GF-D8 (cell line): ENCODE measurements at places on chromosomes 3 and 15.

DNA sequence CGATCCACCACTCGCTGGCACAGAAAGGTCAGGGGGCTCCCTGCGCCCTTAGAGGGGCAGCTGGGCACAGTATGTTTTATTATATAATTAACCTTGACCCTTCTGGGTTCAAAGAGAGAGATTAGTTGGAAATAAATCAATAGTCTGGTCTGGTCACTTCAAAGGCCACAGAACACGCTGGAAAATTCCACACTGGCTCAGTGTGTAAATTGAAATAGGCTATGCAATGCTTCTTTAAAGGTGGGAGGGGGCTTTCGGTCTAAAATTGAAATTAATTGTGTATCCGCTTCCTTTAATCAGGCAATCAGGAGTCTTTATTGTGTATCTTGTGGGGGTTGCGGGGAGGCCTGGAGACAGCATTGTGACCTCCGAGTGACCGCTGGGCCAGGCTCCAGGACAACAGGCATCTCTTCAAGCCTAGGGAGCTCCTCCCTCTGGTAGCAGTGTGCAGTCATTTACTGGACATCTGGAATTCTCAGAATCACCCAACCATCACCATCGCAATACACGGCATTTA is 8.0 kb downstream of the RNU5B-1 start:
- no peak for DNase-seq

DNA sequence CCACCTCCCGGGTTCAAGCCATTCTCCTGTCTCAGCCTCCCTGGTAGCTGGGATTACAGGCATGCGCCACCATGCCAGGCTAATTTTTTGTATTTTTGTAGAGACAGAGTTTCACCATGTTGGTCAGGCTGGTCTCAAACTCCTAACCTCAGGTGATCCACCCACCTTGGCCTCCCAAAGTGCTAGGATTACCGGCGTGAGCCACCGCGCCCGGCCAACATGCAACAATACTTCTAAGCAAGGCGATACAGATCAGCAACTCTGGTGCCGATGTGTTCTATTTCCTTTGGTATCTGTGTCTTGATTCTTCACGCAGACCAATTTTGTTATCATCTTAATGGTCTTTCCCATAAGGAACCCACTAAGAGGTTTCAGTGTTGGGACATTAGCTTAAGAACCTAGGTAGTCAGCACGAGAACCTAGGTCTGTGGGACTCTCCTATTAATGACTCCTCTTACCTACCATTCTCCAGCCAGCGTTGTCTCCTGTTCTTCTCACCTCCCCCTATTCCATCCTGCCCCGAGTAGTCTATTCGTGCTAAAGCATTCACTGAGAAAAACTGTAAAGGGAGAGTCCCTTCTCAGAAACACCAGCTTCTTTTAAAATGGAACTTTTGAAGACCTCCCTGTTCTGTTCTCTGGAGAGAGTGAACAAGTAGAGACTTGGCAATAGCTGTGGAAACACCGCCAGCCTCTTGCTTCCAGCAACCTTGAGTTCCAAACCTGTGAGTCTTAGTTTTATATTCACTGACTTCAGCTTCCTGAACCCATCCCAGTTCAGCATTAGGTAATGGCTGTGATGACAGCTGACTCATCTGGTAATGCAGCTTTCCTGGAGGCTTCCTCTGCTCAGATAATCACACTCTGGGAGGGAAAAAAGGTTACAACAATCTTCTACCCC is 61.2 kb downstream of the TSC22D2 start:
- DNase-seq = no peak

DNA sequence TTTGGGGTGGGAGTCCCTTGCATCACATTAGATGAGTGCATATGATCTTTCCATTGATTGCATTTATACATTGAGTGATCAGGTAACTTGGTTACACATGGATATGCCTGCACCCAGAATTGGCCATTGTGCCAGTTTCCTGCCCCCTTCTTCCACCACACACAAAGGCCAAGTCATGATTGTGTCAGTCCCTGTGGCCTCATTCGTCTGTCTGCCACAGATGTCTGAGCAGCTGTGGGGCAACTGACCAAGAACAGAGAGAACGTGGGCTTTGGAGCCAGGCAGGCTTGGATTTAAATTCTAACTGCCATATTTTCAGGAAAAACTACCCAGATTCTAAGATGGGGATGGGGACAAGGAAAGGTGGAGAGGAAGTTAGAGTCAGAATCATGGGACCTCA is 27.0 kb downstream of the CCNL1 start:
- no peak for DNase-seq

DNA sequence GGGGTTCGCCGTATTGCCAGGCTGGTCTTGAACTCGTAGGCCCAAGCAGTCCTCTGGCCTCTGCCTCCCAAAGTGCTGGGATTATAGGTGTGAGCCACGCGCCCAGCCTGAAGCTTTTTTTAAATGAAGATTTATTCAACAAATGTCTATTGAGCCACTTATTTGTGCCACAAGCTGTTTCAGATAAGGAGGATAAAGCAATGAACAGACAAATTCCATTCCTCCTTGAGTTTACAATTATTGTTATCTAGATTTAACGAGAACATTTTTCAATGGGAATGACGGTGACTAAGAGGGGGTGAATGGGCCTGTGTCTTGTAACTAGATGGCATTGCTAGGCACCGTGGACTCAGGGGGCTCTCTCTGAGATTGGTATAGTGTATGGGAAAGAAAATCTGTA is 10.2 kb downstream of the PPARG start:
- DNase-seq = no peak

GRCh38 chr3:41073190-41073589 is 126.1 kb upstream of the CTNNB1 start:
- DNase-seq = no peak

- DNase-seq = no peak
These were observed 116.1 kb downstream of the KLF13 start for GRCh38 chr15:31442699-31443111.

DNA sequence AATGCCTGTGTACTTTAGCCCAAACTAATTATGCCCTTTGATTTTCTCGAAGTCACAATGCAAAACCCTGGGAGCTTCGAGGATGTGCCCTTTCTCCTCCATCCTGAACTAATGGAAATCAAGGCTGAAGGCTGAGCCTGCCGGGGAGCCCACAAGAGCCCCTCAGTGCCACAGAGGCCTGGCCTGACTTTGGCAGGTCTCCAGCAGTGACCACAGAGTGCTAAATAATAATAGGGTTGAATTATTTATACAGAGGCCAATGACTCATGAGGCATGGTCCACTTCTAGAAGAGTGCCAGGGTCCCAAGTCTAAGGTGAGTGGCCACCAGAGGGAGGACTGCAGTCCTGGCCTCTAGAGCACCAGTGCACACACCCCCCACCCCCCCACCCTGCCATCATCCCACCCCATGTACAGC is 19.1 kb upstream of the GLCE start:
- DNase-seq = no peak

DNA sequence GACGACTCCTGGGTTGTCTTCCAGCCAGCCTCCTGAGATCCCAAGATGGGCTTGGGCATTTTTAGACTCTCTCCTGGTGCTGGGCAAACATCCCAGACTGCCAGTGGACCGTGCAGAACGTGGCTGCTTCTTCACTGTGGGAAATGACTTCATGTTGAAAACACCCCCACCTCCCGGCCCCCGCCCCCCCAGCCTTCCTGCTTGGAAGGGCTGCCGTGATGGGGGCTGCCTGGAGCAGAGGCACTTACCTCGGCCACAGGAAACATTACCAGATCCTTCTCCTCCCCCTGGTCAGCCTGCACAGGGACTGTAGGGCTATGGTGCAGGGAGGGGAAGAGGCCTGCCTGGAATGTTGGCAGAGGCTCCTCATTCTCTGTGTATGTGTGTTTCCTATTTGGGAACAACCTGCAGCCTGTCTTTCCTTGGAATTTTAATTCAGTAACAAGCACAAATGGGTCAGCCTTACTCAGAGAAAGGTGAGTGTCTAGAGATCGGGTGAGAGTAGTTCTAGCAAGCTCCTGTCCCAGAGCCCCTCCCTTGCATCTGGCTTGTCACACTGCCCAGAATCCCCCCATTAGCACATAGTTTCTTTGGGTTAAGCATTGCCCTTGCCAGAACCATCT is 90.8 kb downstream of the ANP32A start:
- no peak for DNase-seq

GRCh38 chr3:192923731-192924130 is 6.1 kb upstream of the MB21D2 start:
- DNase-seq = no peak

GRCh38 chr3:156691920-156692319 is 17.5 kb downstream of the TIPARP start:
- DNase-seq = no peak

GRCh38 chr3:195139876-195140240 is 131.1 kb downstream of the XXYLT1 start:
- DNase-seq = no peak

DNA sequence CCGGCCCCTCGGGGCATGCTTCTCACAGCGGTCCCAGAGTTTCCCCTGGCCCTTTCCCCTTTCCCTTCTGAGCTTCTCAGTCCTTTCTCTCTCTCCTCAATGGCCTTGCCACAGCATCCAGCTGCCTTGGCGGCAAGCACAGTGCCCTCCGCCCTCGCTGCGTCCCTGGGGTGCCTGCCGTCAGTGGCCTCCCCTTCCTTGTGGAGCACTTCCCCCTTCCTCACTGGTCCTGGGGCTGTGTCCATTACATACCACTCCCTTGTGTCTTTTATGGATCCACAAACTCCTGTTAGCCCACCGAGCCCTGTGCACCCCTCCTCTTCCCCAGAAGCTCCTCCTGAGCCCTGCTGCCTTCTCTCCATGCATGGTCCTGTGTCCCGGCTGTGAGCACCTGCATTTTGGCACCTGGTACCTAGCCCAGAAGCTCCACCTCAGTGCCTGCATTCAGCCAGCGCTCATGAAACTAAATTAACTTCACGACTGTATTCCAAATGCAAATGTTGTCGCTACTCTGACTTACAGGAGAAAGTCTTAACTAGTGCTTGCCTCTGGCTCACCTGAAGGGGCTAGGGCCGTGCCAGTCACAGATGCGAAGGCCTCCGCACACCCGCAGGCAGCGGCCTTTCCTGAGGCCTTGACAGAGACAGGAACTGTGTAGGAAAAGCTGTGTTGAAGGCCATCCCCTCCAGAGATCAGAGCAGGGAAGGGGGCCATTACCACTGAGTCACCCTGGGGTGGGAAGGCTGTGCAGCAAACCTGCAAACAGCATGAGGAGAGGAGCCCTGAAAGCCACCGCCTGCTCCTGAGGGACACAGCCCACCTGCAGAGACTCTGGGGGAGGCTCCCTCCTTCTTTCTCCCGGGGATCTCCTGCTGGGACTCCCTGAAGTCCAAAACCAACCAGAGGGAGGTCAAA is 19.1 kb upstream of the KLF13 start:
- DNase-seq = no peak

- peak; percentile 80 for DNase-seq
These were observed 372.7 kb downstream of the SHQ1 start for GRCh38 chr3:72475258-72476138.

DNA sequence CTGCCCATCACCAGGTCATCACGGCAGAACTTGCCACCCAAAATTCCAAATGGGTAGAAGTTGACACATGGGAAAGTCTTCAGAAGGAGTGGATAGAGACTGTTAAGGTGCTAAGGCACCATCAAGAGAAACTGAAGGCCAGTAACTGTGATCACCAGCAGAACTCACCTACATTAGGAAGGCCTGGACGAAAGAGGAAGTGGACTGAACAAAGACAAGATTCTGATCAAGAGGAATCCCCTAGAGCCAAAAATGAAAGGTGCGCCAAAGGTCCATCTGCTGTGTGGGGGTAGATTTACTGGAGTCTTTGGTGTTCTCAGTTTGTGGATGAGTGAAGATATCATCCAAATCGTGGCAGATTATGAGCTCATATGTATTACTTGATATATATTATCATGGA is 46.3 kb upstream of the P3H2 start:
- DNase-seq = no peak

- no peak for DNase-seq
These were observed 13.8 kb downstream of the MEIS2 start for GRCh38 chr15:37086521-37086920.

DNA sequence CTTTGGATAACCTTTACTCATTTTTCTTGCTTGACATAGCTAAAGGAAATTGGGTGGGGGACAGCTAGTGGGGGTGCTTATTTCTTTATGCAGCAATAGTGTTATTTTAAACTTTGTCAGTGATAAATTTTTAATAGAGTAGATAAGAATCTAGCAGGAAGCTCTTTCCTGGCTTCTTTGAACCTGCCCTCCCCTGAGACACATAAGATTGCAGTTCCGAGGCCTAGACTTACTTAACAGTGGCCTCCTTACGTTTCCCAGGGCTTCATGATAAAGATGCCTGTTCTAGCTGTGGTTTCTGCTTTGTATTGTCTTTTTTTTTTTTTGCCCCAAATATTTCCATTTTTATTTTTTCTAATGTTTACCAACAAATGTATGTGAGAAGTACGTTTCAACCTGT is 170.1 kb downstream of the VPS8 start:
- DNase-seq = peak; percentile 56

DNA sequence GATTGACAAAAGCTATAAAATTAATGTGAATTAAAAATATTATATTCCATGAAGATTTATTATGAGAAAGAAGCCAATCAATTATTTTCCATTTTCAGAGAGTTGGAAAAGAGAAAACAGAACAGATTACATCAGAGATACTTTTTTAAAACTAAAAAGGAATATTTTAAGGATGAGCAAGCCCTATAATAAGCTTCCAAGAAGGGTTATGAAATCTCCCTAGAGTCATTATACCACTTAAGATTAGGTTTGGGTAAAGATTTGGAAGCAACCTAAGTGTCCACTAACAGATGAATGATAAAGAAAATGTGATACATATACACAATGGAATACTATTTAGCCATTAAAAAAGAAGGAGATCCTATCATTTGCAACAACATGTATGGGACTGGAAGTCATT is 51.6 kb upstream of the FSIP1 start:
- DNase-seq = no peak

GRCh38 chr3:39082666-39083313 is 24.6 kb downstream of the GORASP1 start:
- DNase-seq = no peak

DNA sequence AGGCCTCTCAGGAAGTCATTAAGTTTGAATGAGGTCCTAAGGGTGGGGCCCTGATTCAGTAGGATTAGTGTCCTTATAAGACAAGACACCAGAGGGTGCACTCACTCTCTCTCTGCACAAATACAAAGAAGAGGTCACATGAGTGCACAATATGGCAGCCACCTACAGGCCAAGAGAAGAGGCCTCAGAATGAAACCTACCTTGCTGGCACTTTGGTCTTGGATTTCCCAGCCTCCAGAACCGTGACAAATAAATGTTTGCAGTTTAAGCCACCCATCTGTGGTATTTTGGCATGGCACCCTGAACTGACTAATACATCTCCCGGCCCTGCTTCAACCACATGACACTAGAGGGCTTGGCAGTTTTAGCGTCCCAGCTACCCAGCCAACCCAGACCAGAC is 73.9 kb upstream of the CHRNB4 start:
- peak; percentile 16 for DNase-seq

DNA sequence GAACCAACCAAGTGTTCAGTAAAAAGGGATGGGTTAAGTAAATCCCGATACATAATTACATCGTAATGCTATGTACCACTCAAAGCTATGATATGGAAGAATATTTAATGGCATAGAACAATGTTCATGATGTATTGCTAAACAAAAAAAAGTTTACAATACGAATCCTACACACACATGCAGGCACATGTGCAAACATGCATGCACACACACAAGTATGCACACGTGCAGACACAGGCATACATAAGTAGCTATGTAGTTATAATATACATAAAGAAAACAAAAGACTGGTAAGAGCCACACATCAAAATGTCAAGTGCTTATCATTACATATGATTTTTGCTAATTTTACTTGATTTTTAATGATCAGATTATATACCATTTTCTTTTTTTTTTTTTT is 74.2 kb downstream of the ARRDC4 start:
- DNase-seq = no peak
